ENCODE measurements at places on chromosomes 6 and 20.
A peak's percentile ranks its signal among the peaks of the same experiment; 100 is the strongest.

DNA sequence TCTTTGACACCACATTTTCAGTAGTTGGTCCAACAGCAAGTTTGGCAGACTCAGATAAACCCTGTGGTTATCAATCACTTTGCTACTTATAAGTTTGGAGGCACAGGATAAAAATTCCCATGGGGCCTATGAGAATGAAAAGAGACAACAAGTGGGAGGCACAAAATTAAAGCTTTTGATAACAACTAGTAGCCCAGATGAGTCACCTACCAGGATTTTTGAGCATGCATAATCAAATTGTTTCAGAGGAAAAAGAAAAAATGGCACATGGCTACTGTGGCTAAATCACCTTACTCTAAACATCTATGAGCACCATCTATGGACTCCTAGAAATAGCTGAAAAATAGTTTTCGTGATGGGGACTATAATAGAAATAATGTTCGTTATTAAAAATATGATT lies 40.8 kb upstream of the BMP5 start:
- no peak for DNase-seq

GRCh38 chr20:13340088-13340487 lies 119.0 kb downstream of the ISM1 start:
- peak; percentile 2 for DNase-seq

GRCh38 chr6:113978084-113978675 lies 7.2 kb upstream of the HDAC2 start:
- no peak for DNase-seq

DNA sequence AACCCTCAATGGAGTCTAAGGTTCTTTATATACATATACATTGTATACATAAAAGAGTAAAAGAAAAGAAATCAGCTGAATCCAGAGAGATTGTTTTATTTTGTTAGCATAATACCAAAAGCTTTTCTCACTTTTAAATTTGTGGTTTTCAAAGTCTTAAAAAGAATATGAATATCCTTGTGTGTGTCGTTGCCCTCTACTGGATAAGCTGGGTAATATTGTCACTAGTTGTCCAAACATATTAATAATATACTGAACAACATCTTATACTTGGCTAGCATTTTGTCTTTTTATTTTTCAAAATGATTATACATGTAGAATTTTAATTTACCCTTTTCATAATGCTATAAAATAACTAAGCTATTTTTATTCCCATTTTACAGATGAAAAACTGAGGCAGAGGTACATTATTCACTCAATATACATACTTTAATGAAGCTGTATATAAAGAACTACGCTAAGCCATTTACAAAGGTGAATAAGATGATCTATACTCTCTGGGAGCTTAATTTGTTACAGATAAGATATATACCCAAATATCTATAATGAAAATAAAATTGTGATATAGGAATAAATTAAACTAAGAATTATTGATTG lies 531.7 kb downstream of the TFAP2B start:
- DNase-seq = peak; percentile 19

GRCh38 chr6:130935978-130936377 lies 108.8 kb downstream of the SMLR1 start:
- no peak for DNase-seq

GRCh38 chr20:11443382-11444119 lies 474.1 kb upstream of the BTBD3 start:
- no peak for DNase-seq

GRCh38 chr20:63968928-63969760 lies 586 bp downstream of the ZNF512B start:
- DNase-seq = no peak

DNA sequence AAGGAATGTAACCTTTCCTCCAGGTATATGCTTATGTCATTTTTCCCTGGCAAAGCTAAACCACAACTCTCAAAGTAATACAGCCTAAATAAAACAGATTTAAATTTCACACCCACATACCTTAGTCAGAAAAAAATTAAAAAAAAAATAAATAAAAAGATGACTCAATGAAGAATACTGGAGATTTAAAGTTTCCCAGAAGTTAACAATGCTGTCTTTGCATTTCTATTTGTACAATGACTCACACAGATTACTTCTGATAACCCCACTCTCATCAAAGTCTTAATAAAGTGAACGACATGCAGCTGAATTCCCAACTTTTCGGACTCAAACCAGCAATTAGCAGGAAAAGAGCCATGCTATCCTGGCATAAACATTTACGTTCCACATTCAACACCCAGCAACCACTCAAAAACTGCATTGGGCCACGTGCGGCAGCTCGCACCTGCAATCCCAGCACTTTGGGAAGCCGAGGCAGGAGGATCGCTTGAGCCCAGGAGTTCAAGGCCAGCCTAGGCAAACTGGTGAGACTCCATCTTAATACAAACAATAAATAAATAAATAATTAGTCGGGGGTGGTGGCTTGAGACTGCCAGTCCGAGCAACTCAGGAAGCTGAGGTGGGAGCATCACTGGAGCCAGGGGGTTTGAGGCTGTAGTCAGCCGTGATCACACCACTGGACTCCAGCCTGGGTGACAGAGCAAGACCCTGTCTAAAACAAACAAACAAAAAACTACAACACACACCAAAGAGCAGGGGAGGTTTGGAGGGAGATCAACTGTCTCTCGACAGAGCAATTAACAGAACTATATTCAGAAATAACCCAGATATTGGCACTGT lies 130.5 kb downstream of the WDR27 start:
- DNase-seq = no peak

- no peak for DNase-seq
Observed at GRCh38 chr20:20500312-20500711, 132.4 kb downstream of the INSM1 start.

- no peak for DNase-seq
Observed at GRCh38 chr6:73801652-73802268, 105.8 kb downstream of the CD109 start.

All from inflammatory macrophage treated with lipopolysaccharide for 1 hour (primary cell).